ENCODE measurements at places on chromosomes 11 and 22. TPM values are rescaled to one million over a fixed set of nuclear protein-coding genes. Genes with fewer than 3 reads are reported as not detected.

C22orf42 gene
- total RNA-seq = not detected

OR4A16 gene
- total RNA-seq = not detected

APOL5 gene
- not detected for total RNA-seq

RCE1 gene
- total RNA-seq = 22.8 TPM

GPHA2 gene
- total RNA-seq = not detected

PHF5A gene
- 34.4 TPM for total RNA-seq

FXYD2 gene
- 3.4 TPM for total RNA-seq

VPREB1 gene
- not detected for total RNA-seq

APOBEC3B gene
- total RNA-seq = not detected

CCDC87 gene
- total RNA-seq = 0.63 TPM

OR6T1 gene
- not detected for total RNA-seq

DMC1 gene
- 4.1 TPM for total RNA-seq

OR51E2 gene
- total RNA-seq = not detected

GPR83 gene
- 0.63 TPM for total RNA-seq

TMPRSS4 gene
- total RNA-seq = not detected

TMEM126B gene
- 27.2 TPM for total RNA-seq

POTEH gene
- not detected for total RNA-seq

GGTLC2 gene
- total RNA-seq = not detected

ARHGEF17 gene
- 46.6 TPM for total RNA-seq

IL18BP gene
- 7.8 TPM for total RNA-seq

SNX32 gene
- 20.7 TPM for total RNA-seq

KDM4D gene
- total RNA-seq = 0.94 TPM

SLC5A4 gene
- 0.31 TPM for total RNA-seq

MPZL3 gene
- total RNA-seq = 0.63 TPM

H19 gene
- total RNA-seq = 2.8 TPM

POU2AF2 gene
- not detected for total RNA-seq

CHRM1 gene
- total RNA-seq = 12.8 TPM

TSGA10IP gene
- not detected for total RNA-seq

OR5P2 gene
- total RNA-seq = not detected

HTR3B gene
- total RNA-seq = not detected

ABTB2 gene
- 7.2 TPM for total RNA-seq

ASPHD2 gene
- 12.2 TPM for total RNA-seq

OR5AK2 gene
- not detected for total RNA-seq

IGLL5 gene
- total RNA-seq = not detected

OR51B5 gene
- 3.1 TPM for total RNA-seq

GAS2 gene
- 12.5 TPM for total RNA-seq

Measured in parietal lobe (tissue), 2 donors.